AG08395 (cell line): ENCODE measurements at places on chromosomes 16 and 17.

GRCh38 chr17:63419949-63420867 lies 25.9 kb downstream of the CYB561 start:
- no peak for DNase-seq

DNA sequence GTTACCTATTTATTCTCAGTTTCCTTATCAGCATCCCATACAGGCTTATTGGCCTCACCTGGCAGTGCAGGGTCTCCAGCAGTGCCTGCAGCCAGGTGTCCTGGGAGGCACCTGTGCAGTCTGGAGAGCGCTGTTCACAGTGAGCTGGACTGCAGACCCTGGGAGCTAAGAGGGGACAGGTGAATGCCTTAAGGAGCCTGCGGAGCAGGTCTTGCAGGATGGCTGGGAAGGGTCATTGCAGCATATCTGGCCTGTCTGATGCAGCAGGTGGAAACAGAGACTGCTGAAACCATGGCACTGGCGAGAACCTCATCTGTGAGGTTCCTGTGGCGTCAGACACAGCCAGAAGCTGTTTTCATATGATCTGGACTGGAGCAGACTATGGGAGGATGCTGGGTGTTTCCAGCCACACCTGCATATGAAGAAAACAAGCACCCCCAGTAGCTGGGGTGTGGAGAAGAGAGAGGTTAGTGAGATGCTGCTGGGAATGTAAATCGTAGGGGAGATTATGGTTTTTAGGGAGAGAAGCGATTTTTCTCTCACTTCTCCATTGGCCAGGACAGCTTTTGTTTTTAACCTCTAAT lies 77.0 kb downstream of the NTN1 start:
- no peak for DNase-seq

DNA sequence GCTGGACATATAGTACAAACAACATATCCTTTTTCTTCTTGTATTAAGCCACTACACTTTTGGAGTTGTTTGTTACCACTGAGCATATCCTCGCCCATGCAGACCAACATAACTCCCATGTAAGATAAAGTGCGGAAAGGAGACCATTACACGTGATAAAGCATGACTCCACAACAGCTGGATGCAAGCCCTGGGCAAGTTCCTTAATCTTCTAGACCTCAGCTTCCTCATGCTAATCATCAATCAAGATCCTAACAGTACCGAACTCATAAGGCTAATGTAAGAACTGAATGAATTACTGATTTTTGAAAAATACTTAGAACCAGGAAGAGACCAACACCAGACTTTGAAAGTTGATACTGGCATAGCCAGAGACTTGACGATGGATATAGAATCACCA lies 47.0 kb upstream of the GSG1L start:
- no peak for DNase-seq

DNA sequence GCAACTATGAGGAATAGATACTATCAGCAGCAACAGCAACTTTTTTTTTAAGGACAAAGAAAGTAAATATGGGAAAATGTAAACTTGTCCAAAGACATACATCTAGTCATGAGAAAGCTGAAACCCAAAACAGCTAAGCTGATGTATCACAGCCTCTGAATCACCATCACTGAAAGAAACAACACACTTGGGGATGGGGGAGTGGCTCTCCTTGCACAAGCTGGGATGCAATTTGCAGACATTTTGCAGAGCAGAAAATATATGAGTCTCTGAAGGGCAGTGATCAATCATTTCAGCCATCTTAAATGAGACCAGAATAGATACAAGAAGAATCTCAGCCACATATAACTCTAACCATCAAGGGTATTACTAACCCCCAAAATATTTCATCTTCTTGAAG lies 79.1 kb downstream of the GRIN2A start:
- peak; percentile 54 for DNase-seq

DNA sequence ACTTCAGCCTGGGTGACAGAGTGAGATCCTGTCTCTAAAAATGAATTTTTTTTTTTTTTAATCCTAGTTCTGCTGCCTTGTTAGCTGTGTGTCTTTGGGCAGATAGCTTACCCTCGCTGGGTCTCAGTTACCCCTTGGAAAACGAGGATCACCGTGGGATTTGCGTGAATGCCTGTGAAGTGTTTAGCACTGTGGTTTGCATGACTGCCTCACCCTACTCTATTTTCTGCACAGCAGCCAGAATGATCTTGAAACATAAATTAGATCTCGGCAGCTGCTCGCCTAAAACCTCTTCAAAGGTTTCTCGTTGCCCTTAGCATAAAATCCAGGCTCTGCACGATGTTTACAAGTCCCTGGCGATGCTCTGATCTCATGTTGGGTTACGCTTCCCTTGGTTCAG lies 71.2 kb upstream of the GRIN2A start:
- no peak for DNase-seq

DNA sequence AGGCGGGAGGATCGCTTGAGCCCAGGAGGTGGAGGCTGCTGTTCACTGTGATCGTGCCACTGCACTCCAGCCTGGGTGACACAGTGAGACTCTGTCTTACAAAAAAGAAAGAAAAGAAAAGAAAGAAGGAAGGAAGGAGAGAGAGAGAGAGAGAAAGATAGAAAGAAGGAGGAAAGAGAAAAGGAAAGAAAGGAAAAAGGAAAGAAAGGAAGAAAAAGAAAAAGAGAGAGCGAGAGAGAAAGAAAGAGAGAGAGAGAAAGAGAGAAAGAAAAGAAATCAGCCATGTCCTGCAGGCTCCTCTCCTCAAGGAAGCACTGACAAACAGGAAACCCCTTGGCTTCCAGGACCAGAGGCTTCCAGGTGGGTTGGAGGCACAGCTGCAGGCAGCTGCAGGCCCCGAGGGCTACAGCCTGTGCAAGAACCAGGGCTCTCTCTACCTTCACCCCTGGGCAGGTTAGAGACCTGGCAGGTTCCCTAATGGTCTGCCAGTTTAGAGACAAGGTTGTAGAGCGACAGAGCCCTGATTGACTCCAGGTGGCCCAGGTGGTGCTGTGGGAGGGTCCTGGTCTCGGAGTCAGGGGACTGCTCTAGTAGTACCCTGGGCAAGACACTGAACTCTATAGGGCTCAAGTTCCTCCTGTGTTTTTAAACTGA lies 53.8 kb downstream of the PECAM1 start:
- DNase-seq, result no peak

DNA sequence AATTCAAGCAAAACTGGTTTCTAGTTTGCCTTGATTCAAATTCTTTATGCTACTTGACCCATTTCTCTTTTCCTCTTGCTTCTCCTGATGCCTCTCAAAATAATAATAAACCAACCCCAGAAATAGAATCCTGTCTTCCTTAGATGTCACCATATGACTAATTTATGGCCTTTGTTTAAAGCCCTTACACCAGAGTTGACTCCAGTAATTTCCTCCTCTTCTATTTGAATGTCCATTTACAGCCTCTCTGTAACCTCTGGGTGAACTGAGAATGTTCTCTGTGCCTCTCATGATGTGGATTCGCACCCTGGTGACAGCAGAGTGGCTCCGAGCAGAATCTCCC lies 31.5 kb downstream of the ZFHX3 start:
- no peak for DNase-seq

GRCh38 chr16:85634747-85635544 lies 21.8 kb downstream of the GSE1 start:
- no peak for DNase-seq

DNA sequence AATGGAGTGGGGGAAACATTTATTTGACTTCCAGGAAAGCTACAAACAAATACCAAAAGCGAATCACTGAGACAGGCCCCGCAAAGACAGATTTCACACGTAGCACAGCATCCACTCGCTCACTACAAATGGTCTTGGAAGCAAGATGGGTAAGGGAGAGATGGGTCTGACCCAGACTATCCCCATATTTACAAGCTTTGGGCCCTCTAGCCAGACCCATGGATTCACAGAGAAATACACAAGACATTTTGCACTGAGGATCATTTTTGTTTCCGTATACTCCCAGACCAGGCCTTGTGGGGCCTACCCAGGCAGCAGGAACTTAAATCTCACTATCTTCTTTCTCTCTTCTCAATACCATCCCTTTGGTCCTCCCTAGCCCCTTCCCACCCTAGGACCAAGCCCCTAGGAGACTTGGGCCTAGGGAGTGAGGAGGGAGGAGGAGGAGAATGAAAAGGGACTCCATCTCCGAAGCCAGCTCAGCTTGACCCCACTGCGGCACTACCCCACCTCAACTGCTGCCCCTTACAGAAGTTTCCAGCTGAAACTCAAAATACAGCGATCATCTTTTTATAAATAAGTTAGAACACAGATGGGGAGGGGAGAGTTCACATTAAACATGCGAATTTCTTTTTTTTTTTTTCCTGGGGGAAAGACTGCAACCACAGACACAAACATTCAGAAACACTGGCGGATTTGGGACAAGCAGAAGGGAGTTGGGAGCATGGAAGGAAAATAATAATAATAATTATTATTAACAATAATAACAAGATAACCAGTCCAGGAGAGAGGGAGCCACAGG lies 1.4 kb upstream of the HOXB3 start:
- no peak for DNase-seq

GRCh38 chr16:50881956-50882355 lies 140.1 kb downstream of the CYLD start:
- no peak for DNase-seq

DNA sequence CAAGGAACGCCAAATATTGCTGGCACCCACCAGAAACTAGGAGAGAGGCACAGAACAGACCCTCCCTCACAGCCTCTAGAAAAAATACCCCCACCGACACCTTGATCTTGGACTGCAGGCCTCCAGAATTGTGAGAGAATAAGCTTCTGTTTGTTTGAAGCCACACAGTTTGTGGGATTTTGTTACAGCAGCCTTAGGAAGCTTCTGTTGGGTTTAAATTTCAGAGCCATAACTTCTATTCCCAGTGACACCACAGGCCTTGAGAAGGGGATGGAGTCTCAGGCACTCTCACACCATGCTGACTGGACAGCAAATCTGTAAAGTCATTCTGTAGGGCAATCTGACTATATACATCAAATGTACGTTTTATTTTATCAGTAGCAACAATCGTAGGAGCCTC lies 38.6 kb downstream of the RNF112 start:
- DNase-seq, result no peak

DNA sequence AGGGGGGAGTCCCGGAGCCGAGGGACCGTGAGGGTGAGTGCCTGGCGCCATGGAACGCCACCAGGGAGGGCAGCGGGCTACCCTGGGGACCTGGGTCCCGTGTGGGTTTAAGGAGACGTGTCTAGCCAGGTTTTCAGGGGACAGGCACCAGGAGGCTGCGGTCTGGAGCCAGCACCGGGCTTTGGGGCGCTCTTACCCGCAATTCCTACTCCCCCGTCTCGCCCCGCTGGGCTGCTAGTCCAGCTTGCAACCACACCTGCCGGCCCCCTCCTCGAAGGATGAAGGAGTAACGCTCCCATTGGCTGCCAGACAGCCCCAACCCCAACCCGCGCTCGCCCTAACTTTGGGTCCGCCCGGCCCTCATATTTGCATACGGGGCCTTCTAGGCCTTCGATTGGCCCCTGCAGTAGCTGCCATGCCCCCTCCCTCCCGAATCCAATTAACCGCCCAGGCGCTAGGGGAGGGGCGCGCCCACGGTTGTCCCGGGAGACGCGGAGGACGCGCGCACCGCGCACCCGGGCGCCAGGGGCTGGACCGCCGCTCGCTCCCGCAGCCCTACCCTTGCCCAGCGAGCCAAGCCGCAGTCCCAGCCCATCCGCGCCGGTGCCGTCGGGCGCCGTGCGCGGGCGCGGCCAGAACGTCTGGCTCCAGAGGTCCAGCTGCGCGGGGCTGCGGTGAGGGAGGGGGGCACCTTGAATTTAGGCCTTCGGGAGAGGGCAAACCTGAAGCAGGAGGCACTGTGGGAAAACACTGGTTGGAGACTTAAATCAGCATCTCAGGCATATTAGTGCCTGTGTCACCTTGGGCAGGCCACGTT lies at the start of gene TTLL6:
TSS of gene TTLL6 (minus strand) at position 456 of the 817 bp plus-strand sequence. CDS start at position 299, 157 bp downstream.
- DNase-seq, result peak; percentile 69

GRCh38 chr17:18891541-18891940 lies 33.6 kb downstream of the PRPSAP2 start:
- DNase-seq, result no peak

- peak; percentile 78 for DNase-seq
Observed at GRCh38 chr17:76497979-76498875, 3.0 kb downstream of the RHBDF2 start.

GRCh38 chr17:78689029-78689428 lies 93.0 kb downstream of the CYTH1 start:
- DNase-seq, result no peak

DNA sequence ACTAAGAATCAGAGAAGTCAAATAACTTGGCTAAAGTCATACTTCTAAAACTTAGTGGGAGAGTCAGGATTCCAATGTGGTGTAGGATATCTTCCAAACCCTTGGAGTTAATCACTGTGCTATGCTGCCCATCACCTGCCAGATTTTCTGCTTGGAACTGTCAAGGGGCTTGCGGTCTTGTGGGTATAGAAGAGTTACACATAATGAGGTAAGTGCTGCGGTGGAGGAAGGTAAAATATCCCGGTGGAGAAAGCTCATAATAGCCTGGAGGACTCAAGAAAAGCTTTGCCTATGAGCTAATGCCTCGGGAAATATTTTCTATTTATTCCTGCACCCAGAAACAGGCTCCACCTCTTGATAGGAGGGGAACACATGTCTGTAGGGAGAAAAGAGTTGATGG lies 195.6 kb downstream of the UTP18 start:
- no peak for DNase-seq

DNA sequence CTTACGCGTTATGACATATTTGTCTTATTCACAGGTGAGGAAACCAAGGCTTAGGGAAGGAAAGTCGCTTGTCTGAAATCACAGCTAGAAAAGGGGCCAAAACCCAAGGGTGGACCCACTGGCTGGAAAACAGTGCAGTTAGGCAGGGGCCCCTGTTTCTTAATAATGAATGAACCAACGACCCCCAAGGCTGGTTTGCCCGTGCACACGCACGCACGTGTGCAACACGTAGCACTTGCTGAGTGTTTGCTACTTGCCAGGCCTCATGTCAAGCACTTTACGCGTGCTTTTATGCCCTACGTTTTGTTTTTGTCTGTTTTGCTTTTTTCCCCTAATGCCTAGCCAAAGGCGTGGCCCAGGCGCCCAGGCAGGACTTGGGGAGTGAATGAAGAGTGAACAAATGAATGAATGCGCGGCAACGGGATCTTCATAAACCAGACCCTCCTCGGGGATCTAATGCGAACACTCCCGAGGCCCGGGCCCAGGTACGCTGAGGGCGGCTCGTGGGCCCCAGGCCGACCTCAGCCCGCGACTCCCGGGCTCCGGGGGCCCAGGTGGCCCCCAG lies 571 bp upstream of the USP10 start:
- no peak for DNase-seq

DNA sequence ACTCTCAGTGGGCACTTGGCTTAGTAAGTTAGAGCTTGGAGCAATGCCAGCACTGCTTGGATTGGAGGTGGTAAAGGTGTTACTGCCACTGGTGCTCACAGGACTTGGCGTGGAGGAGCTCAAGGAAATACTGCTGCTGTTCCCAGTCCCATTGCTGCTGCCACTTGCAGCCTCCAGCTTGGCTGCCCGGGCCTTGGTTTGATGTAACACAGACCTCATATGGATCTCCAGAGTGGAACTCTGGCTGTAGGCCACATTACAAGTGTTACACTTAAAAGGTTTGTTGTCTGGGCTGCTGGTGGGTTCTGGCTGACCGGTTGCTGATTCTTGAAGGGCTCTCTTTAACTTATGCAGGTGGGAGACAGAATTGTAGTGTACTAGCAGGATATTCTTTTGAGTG lies 250.3 kb downstream of the ZFHX3 start:
- no peak for DNase-seq
